ENCODE measurements at places on chromosomes 12 and 14.

GRCh38 chr12:104377514-104377812, 73.9 kb downstream of the EID3 start:
- no peak for DNase-seq

- DNase-seq, result no peak
Measured at GRCh38 chr14:95018821-95019220, 138.5 kb downstream of the DICER1 start.

GRCh38 chr12:68381476-68382219, 49.5 kb upstream of the MDM1 start:
- DNase-seq, result no peak

- peak; percentile 22 for DNase-seq
Measured at GRCh38 chr12:12365931-12366431, 9.1 kb downstream of the BORCS5 start.

GRCh38 chr12:55822228-55822627, 4.4 kb downstream of the ORMDL2 start:
- no peak for DNase-seq

DNA sequence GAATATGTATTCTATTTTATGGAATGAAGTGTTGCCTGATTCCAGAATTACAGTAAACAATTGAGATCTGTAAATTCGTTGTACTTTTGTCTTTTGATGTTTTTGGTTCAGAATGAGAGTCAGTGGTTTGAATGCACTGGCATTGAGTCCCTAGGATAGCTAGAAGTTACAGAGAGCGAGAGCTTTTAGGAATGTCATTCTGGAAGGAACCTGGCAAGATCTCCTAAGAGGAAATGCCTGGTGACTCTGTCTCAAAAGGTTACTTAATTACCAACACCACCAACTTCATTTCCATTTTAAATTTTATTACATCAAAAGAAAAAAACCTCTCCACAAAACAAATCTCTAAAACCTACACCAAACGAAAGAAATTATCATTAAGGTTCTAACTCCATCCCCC, 6.0 kb upstream of the CEBPE start:
- DNase-seq, result no peak

- DNase-seq, result no peak
Measured at GRCh38 chr14:95979339-95980042, 59.7 kb upstream of the C14orf132 start.

DNA sequence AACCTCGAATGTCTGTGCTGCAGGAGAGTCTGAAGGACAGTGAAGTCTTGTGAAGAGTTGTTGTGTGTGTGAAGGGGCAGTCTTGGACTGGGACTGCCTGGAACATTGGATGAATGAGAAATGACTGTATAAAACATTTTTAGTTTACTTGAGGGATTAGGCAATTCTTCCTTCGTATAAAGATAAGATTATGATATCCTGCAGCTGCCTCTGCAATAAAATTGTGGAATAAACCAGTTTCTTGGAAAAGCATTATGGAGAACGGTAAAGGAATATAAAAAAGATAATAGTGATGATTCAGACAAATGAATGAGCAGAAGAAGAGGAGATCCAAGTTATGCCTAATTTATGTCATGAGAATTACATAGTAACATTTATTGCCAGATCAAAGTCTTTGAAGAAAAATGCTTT, 30.9 kb upstream of the LUM start:
- no peak for DNase-seq

GRCh38 chr12:27906658-27907473, 65.7 kb downstream of the PTHLH start:
- no peak for DNase-seq

DNA sequence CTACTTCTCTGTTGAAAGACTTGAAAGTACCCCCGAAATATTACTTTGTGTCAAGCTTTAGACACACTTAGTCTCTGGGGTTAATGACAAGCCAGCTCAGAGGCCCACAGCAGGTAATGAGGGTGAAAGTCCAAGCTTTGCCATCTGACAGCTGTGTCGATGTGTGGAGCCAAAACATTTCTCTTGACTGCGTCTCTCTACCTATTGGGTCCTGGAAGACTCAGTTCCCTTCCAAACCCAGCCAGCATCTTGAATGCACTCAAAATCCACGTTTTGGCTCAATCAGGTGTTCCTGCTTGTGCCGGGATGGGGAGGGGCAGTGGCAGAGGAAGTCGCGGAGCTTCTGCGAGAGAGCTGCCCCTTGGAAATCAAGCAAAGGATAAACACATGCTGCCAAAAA, 3.2 kb downstream of the PLXNC1 start:
- DNase-seq, result no peak

GRCh38 chr12:15122344-15122743, 98.9 kb downstream of the RERG start:
- no peak for DNase-seq

DNA sequence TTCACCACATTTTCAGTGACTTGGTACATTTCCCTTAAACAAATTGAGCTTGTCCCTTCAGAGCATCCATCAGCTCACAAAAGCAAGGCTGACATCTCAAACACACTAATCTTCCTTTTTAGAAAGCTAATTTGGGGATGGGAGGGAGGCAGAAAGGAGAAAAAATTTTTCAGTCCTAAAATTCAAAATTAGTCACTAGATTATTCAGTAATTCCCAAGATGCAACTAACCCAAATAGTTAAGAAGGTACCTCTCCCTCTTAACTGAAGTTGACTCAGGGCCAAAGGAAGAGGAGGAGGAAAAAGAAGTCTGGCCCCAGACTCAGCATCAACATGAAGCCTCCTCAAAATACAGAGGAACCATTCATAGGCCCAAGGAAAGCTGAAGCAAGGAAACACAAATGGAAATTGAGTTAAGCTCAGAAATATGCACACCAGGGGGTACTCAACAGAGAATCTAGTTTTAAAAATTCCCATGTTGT, 21.7 kb downstream of the CBX5 start:
- DNase-seq, result no peak

DNA sequence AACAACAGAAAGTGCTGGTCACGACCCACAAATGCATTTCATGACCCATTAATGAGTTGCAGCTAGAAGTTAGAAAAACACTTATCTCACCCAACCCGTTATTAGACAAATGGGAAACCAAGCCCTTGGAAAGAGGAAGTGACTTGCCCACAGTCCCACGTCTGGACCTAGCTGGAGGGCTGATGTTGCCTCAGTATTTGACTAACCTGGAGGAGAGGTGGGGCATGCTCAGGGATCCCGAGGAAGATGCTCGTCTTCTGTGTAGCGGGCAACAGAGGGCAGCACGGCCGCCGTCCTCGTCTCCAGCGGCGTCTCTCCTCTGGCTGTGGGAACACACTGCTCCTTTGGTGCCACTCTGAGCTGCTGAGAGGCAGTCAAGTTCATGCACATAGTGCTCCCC, 12.7 kb downstream of the CCND2 start:
- no peak for DNase-seq

DNA sequence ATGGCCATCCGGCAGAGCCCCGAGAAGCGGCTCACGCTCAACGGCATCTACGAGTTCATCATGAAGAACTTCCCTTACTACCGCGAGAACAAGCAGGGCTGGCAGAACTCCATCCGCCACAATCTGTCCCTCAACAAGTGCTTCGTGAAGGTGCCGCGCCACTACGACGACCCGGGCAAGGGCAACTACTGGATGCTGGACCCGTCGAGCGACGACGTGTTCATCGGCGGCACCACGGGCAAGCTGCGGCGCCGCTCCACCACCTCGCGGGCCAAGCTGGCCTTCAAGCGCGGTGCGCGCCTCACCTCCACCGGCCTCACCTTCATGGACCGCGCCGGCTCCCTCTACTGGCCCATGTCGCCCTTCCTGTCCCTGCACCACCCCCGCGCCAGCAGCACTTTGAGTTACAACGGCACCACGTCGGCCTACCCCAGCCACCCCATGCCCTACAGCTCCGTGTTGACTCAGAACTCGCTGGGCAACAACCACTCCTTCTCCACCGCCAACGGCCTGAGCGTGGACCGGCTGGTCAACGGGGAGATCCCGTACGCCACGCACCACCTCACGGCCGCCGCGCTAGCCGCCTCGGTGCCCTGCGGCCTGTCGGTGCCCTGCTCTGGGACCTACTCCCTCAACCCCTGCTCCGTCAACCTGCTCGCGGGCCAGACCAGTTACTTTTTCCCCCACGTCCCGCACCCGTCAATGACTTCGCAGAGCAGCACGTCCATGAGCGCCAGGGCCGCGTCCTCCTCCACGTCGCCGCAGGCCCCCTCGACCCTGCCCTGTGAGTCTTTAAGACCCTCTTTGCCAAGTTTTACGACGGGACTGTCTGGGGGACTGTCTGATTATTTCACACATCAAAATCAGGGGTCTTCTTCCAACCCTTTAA, 1.5 kb downstream of the FOXG1 start:
- DNase-seq, result no peak

DNA sequence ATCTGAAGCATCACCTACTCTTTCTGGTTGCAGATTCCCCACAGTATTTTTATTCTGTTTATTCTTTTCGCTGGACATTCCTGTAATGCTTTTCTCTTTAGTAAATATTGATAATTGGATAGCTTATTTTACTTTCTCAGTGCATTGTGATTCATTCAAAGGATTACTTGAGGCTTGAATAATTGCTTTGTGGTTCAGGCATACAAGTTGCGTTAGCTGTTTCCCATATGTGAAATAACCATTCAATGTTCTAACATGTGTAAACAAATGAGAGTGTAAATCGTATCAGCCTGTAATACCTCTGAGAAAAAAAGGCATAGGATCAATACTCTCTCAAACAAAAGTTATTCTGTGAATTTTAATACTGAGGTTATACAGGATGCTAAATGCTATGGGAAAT, 1004.2 kb upstream of the SEL1L start:
- DNase-seq, result no peak

GRCh38 chr12:93100610-93101009, 171.5 kb upstream of the EEA1 start:
- no peak for DNase-seq

GRCh38 chr12:107681455-107681835, 4.2 kb upstream of the PWP1 start:
- no peak for DNase-seq

DNA sequence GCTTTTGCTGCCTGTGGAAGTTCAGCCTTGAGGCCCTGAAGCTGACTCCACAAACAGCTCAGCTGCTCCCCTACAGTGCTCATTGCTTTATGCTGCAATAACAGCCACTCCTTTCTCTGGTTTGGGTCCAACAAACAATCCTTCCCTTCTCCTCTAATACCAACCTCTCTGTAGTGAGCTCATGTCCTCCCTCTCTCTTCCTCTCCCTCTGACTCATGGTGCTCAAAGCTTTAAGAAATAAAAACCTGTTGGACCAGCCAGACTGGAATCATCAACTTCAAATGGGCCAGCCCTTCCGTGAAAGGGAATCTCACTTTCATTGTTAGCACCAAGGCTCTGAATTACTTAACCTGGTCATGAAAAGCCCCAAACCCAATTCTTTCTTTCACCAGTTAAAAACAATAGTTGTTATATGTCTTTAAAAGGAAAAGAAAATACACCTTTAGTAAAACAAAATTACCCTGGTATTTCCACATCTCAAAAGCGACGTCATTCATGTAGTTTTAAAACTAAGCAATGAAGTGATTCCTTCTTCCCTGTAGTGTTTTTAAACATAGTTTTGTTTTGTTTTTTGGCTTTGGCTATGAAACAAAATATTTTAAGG, 126.4 kb downstream of the DUSP6 start:
- DNase-seq, result no peak

DNA sequence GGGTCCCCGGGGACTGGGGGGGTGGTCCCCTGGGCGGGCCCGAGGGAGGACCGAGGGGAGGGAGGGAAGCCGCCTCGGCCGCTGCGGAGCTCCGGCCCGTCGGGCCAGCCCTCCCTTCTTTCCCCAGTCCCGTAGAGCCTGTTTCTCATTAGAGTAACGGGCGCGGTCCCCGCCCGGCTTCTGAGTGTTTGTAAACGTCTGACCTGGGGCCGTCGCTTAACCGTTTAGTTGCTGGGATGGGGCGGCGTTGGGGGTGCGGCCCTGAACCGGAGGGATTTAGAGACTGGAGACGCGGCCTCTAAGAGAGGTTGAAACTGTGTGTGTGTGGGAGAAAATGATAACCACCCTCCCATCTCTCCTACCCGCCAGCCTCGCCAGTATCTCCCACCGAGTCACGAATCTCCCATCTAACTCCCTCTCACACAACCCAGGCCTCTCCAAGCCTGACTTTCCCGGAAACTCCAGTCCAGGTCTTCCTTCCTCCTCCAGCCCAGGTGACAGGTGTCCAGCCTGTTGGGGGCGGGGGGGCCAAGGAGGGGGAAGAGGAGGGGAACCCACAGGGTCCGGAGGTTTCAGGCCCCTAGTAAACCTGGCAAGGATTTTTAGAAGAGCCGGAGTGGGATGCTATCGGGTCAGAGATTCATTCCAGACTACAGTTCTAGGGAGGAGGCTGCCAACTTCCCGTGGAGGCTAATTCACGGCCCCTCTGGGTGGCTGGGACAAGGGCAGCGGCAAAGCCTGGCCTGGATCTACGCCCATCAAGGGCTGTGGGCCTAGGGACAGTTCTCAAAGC, 1.1 kb upstream of the NFATC4 start:
- DNase-seq, result peak; percentile 95

DNA sequence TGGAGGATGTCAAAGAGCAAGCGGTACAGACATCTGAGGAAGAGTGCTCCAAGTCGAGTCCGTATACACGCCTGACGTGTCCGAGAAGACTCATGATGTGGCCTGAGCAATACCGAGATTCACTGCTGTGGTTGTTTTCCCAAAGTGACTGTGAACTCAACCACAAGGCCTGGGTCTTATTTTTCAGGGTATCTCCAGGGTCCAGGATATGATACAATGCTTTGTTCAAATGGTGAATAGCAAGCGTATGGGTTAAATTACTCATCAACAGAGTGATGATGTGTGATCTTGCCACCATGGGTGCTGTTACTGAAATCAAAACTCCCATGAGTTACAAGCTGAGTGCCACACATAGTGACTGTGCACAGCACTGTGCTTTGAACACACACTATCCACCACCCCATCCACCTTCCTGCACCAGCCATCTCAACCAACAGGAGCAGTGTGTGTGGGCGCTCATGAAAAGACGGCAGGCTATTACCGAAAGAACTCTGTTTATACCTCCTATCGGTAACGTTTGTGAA, 109.6 kb downstream of the BCAT1 start:
- DNase-seq, result no peak

DNA sequence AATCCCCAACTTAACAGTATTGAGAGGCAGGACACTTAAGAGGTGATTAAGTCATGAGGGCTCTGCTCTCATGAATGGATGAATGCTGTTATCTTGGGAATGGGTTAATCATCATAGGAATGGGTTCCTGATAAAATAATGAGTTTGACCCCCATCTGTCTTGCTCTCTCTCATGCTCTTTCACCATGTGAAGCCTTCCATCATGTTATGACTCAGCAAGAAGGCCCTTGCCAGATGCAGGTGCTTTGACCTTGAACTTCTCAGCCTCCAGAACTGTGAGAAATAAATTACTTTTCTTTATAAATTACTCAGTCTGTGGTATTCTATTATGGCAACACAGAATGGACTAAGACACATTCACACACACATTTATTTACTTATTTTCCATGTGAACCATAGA, 89.0 kb upstream of the PPM1H start:
- no peak for DNase-seq

GRCh38 chr14:35669782-35670181, 135.8 kb downstream of the INSM2 start:
- no peak for DNase-seq

GRCh38 chr12:131929581-131930456, 743 bp downstream of the PUS1 start:
- no peak for DNase-seq

- DNase-seq, result no peak
Measured at GRCh38 chr14:79320561-79320960, 890.7 kb downstream of the DIO2 start.

- DNase-seq, result no peak
Measured at GRCh38 chr14:101467181-101467926, 93.9 kb upstream of the DIO3 start.

GRCh38 chr14:74922752-74923401, at the start of gene RPS6KL1:
RPS6KL1 (minus strand) TSS chr14:74923260; CDS start chr14:74921541, 1,719 bp downstream.
- DNase-seq, result peak; percentile 78

- no peak for DNase-seq
Measured at GRCh38 chr12:107702106-107702505, 16.5 kb downstream of the PWP1 start.

All from NCI-H1930 (cell line).